Fibroblast of skin of abdomen (primary cell): ENCODE measurements at places on chromosomes 5 and 9.
A peak's percentile ranks its signal among the peaks of the same experiment; 100 is the strongest.

DNA sequence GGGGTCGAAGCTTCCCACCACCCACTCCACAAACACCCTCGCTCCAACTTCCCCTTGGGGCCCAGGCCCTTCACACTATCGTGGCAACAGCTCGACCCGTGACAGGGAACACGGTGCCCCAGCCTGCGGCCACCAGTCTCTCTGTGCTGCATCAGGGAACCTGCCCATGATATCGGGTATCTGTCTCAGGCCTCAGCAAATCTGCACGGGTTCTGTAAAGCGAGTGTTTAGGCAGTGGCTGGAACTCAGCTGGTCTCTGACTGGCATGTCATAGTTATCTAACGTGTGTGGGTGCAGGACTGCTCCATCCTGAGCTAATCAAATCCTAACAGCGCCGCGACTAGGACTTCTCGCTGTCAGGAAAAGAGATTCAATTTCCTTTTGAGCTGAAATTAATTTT, 42.9 kb downstream of the DBH start:
- no peak for DNase-seq

DNA sequence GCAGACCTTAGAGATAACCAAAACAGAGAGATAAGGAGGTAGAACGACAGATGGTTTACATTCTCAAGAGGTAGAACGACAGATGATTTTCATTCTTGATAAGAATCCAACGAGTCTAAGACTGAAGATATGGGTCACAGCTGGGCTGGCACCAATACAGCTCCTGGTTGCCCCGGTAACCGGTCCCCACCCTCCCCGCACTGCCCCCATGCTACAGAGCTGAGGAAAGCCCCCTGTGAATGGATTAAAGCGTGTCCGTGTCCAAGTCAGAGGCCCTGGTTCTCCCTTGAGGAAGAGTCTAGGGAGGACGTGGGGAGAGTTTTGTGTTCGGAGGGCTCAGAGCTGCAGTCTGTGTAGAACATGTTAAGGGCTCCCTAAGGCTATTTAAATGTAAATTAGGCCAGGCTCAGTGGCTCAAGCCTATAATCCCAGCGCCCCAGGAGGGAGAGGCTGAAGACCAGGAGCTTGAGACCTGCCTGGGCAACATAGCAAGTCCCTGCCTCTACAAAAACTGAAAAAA, 8.1 kb downstream of the IDNK start:
- no peak for DNase-seq

GRCh38 chr9:78280982-78281668, 15.8 kb upstream of the PSAT1 start:
- peak; percentile 73 for DNase-seq

DNA sequence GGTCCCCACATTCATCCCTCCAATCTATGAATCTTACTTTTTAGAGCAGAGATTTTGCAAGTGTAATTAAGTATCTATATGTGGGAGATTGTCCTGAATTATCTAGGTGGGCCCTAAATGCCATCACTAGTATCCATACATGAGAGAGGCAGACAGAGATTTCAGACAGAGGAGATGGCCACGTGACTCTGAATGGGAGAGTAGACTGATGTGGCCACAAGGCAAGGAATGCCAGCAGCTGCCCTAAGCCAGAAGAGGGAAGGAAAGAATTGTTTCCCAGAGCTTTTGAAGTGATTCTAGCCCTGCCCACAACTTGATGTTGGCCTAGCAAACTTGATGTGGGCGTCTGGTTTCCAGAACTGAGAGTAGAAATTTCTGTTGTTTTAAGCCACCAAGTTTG, 90.1 kb upstream of the PCAT7 start:
- DNase-seq = no peak

- no peak for DNase-seq
Observed at GRCh38 chr5:152686931-152687330, 281.9 kb upstream of the NMUR2 start.

DNA sequence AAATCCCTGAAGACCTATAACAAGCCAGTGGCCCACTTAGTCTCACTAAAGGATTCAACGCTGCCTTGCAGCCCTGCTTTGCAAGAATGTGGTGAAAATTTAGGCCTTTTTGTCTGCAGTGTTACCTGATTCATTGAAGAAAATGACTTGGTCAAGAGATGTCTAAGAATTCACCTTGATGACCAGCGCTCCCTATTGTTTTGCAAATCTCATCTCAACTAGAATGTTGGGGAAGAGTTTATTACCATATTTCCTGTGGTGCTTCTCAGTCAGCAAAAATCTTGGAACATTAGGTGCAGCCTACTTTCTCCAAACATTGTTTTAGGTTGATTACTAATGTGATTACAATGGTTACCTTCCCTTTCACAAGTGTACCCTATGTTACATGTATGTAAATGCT, 53.5 kb downstream of the PLK2 start:
- DNase-seq = no peak

DNA sequence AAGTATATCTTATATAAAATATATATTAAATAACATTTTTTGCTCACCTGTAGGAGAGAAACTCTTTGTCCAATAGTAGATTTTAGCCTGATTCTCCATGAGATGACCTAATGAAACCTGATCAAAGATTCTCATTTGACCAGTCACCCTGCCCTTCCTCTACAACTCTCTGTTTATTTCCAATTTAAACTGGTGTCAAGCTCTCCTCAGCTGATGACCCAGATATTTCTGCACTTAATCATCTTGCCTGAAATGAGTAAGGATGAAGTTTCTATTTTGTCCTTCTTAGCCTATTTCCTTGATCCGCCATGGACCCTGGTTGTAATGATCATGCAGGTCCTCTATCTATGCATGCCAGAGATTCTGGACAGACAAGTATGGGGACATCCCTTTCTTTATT, 179.3 kb upstream of the FGF10 start:
- no peak for DNase-seq

GRCh38 chr5:160506006-160507004, 84.7 kb downstream of the PTTG1 start:
- DNase-seq = peak; percentile 49

- DNase-seq = no peak
Observed at GRCh38 chr9:132809677-132810271, 68.3 kb downstream of the AK8 start.

DNA sequence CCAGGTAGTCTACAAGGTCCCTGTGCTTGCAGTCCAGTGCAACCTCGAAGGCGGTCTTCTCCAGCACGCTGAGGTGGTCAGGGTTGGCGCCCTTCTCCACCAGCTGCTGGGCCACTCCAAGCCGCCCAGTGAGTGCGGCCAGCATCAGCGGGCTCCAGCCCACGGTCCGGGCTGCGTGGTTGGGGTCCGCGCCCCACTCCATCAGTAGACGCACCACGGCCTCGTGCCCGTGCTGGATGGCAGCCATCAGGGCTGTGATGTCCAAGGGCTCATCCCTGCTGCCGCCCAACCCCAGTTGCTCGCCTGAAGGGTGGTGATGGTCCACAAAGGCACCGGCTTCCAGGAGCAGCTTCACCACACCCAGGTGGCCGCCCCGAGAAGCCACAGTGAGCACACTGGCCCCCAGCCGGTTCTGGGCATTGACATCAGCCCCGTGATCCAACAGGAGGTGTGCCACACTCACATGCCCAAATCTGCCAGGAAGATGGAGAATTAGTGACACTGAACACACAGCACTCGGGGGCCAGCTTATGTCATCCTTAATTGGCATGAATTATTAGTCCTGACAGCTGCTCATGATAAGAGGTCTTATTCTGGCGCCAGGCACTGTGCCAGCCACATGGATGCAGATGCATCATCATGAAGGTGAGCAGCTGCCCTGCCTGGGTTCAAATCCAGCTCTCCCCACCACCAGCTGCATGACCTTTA, 6.1 kb downstream of the ANKS6 start:
- no peak for DNase-seq

DNA sequence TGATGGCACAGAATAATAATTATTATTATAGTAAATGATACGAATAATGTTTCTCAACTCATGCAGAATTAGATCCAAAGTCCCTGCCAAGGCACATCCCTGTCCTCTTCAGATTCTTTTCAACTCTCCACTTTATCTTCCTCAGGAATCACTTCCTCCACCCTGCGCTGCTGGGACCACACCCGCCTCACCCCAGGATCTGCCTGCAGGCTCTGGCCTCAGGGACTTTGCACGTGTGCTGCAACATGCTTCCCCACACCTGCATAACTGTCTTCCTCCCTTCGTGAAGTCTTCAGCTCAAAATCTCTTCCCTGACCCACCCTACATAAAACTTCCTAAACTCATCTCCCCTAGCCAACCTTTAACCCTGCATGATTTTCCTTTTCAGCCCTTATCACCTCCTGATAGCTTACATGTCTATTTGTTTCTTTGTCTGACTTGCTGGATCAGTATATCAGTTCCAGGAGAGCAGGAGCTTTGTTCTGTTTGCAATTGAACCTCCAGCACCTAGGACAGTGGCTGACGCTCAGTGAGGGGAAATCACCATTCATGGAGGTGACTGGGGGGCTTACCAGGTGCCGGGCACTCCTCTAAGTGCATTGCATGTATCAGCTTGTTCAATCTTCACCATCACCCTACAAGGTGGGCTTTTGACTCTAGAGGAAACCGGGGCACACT, 47.5 kb upstream of the EGFLAM start:
- DNase-seq = no peak

- DNase-seq = no peak
Observed at GRCh38 chr5:116002116-116002906, 30.0 kb upstream of the ARL14EPL start.

- no peak for DNase-seq
Observed at GRCh38 chr5:136311999-136312398, 53.3 kb downstream of the TRPC7 start.

GRCh38 chr5:39494534-39494933, 69.8 kb upstream of the DAB2 start:
- no peak for DNase-seq

GRCh38 chr5:157182143-157182757, 1.6 kb downstream of the ITK start:
- DNase-seq = no peak

- no peak for DNase-seq
Observed at GRCh38 chr9:105355781-105356180, 92.1 kb upstream of the FSD1L start.

GRCh38 chr5:142758062-142758795, 11.9 kb upstream of the ARHGAP26 start:
- no peak for DNase-seq

DNA sequence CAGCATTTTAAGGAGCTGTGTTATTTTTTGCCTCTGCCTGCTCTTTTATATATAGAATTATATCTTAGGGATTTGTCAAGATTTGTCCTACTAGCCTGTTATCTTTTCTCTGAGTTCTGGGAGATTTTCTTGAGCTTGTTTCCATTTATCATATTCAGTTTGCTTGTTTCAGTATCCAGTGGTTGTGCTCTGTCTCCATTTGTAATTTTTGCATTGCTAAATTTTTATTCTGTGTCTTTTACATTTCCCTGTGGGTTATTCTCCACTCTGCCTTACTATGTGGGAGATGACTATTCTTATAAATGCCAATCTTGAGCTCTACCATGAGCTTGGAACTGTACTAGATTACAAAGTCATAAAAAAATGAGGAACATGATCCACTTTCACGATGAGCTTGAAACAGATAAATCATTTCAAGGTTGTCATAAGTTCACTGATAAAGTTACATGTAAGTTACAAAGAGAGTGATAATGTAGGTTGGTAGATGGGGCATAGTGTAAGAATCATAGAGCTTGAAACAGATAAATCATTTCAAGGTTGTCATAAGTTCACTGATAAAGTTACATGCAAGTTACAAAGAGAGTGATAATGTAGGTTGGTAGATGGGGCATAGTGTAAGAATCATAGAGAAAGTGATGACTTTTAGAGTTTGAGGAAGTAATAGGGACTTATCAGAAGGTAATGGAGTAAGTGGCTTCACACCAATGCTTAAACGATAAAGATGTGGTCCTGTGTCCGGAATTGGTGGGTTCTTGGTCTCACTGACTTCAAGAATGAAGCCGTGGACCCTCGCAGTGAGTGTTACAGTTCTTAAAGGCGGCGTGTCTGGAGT, 287.3 kb downstream of the ADGRV1 start:
- no peak for DNase-seq

- DNase-seq = no peak
Observed at GRCh38 chr9:27447031-27447683, 76.9 kb upstream of the IFNK start.

DNA sequence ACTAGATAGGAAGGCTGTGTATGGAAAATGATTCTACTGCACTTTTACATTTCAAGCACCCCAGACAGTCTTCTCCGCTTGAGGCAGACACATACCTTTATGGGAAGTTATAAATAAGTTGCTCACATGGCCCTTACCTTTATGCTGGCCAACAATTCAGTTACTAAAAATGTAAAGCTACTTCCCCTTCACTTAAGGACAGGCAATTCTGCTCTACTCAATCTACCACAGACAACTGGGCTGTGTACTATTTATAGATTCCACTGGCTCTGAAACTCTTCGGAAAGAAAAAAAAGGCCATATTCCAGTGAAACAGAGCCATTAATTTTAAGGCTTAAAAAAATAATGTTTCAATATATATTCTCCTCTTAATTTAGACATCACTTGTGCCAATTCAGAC, 59.4 kb downstream of the ELAVL2 start:
- DNase-seq = no peak

DNA sequence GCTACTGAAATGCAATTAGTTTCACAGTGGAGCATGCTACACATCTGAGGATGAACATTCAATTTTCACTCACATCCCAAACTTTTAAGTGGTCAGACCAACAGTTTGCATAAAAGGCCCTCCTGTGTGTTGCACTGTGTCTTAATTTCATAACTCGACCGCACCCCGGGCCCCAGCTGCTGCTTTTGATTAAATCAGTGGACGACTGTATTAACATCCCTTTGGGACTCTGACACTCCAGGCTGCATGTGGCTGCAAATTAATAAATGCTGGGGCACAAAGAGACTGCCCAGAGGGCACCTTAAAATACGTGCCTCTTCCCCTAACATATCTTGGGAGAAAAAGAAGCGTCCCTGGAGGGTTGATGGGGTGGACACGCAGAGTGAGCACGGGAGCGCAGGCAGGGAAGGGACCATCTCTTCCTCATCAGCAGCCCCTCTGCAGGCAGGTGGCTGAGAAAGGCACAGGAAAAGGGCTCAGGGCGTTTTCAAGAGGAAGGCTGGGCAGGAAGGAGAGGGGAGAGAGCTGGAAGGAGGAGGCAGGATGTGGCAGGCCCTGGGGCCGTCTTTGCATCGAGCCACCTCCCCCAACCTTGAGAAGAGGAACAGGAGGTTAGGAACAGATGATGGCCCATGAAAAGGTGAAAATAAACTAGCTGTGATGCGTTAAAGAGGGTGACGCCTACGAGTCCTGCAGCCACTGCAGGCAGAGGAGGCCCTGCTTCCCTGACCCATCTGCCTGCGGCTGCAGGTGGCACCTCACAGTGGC, 18.6 kb downstream of the MED10 start:
- DNase-seq = no peak

DNA sequence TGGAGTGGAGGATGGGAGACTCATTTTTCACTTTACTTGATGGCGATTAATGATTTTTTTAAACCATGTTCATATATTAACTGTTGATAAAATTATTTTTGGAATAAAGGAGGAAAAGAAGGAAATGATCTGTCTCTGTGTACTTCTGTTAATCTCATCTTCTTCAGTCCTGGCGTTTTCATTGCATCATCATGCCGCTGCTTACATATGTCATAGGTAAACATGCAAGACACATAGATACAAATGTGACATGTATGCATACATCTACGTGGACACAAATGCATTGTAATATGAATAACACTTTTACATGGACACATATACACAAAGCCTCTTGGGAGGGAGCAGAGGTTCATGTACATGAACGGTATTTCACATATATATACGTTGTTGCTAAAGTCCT, 10.0 kb downstream of the TMEM174 start:
- DNase-seq = no peak
